ENCODE measurements at places on chromosomes 1 and 21.

DNA sequence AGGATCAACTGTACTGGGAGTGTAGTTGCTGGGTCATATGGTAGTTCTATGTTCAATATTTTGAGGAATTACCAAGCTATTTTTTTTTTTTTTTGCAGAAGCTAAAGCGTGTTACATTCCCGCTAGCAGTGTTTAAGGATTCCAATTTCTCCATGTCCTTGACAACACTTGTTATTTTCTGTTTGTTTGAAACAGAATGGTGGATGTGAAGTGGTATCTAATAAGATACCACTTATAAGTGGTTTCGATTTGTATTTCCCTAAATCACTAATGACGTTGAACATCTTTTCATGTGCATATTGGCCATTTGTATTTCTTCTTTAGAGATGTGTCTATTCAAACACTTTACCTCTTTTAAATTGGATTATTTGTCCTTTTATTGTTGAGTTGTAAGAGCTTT, 112.2 kb downstream of the DISP1 start:
- no peak for DNase-seq

GRCh38 chr1:230337266-230337665, 88.9 kb downstream of the PGBD5 start:
- DNase-seq: no peak

GRCh38 chr1:162587347-162587746, 25.8 kb downstream of the UAP1 start:
- DNase-seq: no peak

DNA sequence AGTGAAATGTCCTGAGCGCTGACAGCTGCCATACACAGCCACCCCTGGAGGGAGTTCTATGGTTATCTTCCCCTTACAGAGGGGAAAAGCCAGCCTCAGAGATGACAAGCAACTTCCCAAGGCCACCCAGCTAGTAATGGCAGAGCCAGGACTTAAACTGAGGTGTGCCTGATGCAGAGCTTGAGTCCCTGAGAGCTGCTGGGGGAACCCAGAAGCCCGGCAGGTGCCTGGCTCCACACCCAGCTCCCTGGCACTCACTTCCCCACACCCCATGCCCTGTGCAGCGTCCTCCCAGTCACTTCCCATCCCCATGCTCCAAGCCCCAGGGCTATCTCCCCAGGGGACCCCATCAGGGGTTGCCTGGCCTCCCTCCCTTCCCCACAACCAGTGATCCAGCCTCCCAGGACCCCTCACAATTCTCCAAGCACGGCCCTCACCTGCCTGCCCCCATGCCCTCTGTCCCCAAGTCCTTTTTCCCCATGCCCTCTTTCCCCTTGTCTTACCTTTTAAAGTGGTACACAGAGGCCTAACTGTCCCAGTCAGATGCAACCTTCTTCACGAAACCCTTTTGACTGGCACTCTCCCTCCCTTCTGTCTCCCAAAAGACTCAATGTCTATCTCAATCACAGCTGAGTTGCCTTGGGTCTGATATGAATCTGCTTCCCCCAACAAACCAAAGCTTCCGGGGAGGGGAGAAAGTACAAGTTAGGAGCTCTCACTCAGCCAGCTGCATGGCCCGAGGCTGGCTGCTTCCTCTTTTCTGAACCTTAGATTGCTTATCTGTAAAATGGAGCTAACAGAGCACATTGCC, 39.8 kb upstream of the LRP8 start:
- DNase-seq: no peak

DNA sequence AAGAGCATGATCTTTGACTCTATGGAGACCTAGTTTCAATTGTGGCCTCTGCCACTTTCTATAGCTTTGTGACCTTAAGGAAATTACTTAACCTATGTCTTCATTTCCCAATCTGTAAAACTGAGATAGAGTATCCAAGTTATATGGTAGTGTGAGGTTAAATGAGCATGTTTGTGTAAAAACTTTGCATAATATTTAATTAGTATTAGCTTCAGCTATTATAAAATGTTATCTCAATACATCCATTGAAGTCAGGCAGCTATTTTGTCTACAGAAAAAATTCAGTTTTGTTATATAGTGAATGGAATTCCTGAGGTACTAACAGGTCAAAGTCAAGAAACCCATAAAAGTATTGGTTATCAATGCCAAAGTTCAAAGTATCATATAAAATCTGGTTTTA, 53.6 kb downstream of the GPATCH2 start:
- no peak for DNase-seq

DNA sequence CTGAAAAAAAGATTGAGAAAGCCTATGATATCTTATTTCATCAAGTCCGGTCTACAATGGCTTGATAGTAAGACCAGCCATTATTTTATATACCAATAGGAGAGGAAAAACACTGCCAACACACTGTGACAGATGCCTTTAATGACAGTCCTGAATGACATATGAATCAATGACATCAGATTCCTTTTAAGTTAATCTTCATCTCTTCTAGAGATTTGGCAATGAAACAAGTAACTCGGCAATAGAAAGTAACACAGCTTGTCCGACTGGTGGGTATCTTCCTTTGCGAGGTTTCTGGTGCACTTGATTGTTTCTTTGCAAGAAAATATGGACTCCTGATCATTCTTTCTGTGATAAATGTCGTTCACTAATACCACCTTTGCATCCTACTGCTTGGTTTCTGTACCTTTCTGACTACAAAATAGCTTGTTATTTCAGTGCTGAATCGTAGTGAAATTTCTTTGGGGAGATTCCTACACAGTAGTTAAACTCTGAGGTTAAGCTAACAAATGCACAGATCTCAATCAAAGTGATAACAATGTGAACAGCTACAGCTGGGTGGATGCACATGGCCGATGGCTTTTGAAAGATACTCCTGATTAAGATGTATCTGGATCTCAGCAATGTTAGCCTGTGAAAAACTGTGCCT, 104.7 kb downstream of the MRPS6 start:
- DNase-seq: no peak

GRCh38 chr1:173478094-173478674, 1.0 kb downstream of the PRDX6 start:
- DNase-seq: peak; percentile 27
